Trophoblast cell (in vitro differentiated cells and primary cell): ENCODE measurements at places on chromosomes 4 and X.

GRCh38 chrX:150759568-150760416 lies 66.6 kb downstream of the MTMR1 start:
- DNase-seq: no peak

DNA sequence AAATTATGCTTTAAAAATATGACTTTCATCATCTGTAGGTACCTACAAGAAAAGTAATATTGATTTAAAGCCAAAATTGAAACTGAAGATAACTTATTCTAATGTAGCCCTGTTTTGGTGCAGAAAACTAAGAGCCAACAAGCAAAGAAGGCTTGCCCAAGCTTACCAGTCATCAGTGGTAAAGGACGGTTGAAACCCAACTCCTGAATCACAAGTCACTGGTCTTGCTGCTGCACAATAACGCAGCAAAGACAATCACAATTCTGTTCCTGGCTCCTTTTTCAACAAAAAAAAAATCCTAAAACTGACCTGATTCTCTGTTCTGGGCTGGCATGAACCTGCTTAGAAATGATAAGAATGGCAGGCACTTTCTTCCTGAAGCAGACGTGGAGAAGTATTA lies 34.5 kb downstream of the WDFY3 start:
- no peak for DNase-seq

DNA sequence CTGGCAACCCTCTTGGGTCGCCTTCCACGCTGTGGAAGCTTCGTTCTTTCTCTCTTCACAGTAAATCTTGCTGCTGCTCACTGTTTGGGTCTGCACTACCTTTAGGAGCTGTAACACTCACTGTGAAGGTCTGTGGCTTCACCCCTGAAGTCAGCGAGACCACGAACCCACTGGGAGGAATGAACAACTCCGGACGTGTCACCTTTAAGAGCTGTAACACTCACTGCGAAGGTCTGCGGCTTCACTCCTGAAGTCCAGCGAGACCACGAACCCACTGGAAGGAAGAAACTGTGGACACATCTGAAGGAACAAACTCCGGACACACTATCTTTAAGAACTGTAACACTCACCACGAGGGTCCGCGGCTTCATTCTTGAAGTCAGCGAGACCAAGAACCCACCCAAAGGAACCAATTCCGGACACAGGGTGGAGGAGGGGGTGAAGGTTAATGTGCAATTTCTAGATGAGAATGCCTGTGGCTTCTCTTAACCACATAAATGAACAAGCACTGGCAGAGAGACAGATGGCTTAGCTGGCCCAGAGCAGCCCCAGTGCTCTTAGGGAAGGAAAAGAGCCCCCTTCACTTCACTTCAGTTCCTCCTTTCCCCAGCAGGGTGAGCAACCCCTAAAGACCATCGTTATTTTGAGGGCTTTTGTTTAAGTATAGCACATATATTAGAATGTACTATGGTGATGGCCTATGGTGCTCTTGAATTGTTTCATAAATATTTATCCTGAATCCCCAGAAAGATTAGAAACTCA lies 73.0 kb downstream of the LUZP4 start:
- no peak for DNase-seq

DNA sequence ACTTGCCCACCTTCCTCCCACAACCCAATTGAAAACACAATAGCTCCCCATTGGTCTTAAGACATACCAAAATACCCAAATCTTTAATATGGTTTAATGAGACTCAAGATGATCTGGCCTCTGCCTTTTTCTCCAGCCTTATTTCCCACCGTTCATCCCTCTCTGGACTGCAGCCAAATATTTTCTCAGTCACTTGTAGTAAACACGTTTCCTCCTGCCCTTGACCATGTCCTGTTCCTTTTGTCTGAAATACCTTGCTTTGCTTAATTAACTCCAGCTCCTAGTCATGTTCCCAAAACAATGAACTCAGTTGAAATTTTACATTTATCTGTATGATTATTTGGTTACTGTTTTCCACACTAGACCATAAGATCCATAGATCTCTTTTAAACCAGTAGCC lies 8.4 kb upstream of the NUP54 start:
- DNase-seq: no peak

DNA sequence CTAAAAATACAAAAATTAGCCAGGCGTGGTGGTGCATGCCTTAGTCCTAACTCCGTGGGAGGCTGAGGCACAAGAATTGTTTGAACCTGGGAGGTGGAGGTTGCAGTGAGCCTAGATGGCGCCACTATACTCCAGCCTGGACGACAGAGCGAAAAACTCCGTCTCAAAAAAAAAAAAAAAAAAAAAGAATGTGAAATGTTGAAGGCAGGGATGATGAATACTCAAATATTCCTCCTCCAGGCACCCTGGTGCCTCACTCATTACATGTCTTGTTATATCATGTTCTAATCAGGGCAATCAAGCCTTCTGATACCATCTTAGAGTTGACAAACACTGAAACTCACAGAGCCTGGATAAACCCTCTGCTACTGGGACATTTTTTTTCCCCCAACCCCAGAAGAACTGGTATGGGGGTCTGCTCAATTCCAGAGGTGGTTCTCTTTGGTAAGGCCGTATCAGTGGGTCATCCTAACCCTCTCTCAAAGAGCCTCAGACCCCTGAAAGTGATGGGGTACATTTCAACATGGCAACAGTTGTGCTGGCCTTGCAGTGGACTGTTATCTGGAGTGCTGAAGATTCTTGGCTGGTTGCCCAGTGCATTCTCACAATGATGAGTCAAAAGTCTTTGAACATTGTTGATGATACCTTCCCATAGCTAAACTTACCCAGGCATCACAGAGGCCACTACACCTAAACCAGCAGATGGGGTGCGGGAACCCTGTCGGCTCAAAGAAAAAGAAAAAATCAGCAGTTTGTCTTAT lies 2.4 kb upstream of the SH3KBP1 start:
- peak; percentile 76 for DNase-seq

DNA sequence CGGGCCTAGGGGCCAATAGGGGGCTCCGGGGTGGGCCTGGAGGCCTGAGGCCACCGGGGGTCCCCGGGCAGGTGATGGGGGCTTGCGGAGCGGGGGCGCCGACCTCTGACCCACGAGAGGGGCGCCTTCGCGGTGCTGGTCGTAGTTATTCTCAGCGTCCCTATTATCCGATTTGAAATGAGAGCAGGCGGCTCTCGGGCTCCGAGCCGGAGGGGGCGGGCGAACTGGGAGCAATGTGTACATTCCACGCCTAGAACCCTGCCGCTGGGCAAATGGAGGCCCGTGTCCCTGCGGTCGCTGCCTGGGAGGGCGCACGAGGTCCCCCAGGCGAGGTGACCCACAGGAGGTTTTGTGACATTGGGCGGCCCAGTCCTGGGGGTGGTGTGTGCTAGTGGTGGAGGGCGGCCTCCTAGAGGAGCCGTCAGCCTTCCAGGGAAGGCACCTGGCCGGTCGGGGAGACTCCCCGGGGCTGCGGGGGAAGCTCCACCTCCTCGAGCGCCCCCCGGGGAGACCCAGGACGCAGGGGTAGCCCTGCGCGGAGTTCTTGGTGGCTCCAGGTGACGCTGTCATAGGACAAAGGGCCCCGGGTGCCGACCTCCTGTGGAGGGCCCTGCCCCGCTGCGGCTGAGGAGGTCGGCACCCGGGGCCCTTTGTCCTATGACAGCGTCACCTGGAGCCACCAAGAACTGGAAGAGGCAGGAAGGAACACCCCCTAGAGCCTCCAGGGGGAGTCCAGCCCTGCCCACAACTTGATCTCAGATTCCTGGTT lies 102.6 kb upstream of the PRKX start:
- no peak for DNase-seq

GRCh38 chr4:113524096-113524495 lies 237.4 kb downstream of the CAMK2D start:
- DNase-seq: no peak

GRCh38 chr4:147326591-147326990 lies 154.3 kb upstream of the EDNRA start:
- no peak for DNase-seq

- DNase-seq: peak; percentile 4
Measured at GRCh38 chr4:79854856-79855502, 218.1 kb downstream of the ANTXR2 start.

- DNase-seq: no peak
Measured at GRCh38 chr4:147285751-147286150, 195.1 kb upstream of the EDNRA start.

DNA sequence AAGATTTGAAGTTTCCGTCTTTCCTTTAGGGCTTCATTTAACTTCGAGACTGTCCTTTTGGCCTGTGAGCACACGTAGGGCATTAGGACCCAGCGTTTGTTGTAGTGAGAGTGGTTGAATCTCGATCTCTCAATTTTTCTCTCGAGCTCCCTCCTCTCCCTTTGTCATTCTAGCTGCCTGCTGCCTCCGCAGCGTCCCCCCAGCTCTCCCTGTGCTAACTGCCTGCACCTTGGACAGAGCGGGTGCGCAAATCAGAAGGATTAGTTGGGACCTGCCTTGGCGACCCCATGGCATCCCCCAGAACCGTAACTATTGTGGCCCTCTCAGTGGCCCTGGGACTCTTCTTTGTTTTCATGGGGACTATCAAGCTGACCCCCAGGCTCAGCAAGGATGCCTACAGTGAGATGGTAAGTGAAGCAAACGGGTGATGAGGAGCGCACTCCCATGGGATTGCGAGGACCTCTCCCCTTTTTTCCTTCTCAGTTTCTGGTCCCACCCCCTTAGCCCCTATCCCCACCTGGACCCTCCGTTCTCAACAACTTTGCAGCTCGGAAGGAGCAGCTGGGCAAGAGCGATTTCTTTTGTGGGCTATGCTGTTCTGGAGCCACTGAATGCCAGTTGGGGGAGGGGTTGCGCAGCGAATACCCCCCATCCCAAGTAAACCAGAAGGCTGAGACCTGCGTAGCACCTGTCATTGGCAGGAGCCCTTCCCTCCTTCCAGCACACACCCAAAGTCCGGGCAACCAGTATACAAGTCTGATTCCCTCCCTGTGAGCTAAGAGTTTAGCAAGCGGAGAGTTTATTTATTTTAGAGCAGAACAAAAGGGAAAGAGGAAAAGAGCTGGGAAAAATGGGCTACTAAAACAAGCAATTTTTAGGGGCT lies at the start of gene TMEM35A:
TSS of gene TMEM35A (plus strand) at position 164 of the 883 bp plus-strand sequence. CDS start at position 288, 124 bp downstream.
- DNase-seq: no peak

DNA sequence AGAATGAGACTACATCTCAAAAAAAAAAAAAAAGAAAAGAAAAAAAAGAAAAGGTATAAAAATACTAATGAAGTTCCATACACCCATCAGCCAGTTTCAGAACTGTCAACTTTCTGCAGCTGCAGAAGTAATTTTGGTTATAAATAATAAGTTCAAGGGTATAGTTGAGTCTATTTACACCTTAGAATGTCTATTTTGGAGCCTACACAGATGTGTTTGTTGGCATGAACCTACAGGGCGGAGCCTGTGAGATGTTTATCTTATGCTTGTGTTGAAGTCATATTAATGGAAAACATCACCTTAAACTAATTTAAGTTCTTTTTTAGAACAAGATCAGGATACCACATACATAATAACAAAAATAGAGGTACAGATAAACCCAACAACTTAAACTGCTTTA lies 85.8 kb downstream of the RAPGEF2 start:
- DNase-seq: no peak

DNA sequence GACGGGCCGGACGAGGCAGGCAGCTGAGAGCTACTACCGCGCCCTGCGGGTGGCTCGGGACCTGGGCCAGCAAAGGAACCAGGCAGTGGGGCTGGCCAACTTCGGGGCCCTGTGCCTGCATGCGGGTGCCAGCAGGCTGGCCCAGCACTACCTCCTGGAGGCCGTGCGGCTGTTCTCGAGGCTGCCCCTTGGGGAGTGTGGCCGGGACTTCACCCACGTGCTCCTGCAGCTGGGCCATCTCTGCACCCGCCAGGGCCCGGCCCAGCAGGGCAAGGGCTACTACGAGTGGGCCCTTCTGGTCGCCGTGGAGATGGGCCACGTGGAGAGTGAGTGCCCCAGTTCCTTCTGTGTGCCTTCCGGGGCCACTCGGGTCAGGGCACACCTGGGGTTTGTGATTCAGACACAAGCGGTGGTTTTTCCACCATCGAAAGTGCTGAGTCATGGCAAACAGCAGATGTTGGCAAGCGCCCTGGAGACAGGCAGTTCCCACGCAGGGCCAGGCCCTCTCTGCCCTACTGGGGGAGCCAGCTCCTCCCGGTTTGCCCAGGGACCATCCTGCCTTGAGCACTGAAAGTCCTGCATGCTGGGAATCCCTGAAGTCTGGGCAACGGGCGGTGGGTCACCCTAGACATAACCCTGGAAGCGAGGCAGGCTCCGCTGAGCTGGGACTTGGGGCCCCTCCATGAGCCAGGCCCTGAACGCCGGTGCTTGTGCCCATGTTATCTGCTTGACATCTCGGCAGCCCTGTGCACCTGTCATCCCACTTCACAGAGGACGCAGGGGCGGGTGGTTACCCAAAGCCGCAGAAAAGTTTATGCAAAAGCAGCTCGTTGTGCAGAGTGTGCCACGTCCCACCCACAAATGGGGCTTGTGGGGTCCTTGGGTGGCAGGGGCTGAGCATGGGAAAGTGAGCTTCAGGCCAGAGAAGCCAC lies 29.5 kb downstream of the SH3TC1 start:
- no peak for DNase-seq

DNA sequence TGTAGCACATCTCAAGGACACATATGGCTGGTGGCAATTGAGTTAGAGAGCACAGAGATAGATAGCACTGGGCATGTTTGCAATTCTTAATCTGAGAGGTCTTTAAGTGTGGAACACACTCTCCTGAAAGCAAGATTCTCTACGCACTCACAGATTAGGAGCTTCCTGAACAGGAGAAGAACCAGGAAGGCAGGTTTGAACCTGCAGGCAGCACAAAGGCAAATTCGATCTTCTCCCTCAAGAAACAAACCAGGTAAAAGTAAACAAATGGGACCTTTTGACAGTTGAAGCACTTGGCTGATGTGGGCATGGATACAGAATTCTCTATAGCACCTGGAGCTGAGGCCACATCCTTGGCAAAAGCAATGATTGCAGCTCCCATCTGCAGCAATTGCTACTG lies 24.3 kb downstream of the HS3ST1 start:
- no peak for DNase-seq

GRCh38 chrX:108699368-108699767 lies 37.0 kb downstream of the IRS4 start:
- DNase-seq: no peak

DNA sequence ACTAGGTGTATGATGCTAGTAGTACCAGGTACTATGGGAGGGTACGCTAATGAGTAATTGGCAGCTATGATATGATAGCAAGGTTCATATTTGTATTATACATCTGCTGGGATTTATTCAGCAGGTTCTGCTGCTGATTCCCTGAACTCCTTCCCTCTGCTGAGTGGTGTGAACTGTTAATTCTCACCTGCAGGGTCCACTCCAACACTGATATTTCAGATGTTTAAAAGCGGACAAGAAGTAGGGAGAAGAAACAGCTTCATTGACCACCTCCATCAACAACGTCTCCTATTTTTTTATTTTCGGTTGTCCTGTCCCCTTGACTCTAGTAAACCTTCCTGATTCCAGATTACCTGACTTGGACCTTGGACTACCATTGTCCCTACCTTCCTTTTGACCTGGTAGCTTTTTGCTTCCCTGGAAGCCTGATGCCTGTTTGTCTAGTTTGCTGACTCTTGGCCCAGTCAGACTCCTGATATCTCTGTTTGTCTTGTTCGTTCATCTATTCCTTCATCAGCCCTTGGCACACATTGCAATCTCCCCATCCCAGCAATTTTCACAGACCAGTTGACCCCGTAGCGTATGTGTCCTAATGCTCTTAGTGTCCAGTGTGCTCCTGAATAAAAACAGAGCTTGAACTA lies 34.0 kb upstream of the RNF128 start:
- DNase-seq: peak; percentile 35
